ENCODE measurements at places on chromosomes 7 and 10.

GRCh38 chr7:139583826-139584553 lies 60.5 kb downstream of the CLEC2L start:
- DNase-seq, result no peak

- DNase-seq, result no peak
These were observed 30.7 kb upstream of the ACSL5 start for GRCh38 chr10:112343056-112343806.

DNA sequence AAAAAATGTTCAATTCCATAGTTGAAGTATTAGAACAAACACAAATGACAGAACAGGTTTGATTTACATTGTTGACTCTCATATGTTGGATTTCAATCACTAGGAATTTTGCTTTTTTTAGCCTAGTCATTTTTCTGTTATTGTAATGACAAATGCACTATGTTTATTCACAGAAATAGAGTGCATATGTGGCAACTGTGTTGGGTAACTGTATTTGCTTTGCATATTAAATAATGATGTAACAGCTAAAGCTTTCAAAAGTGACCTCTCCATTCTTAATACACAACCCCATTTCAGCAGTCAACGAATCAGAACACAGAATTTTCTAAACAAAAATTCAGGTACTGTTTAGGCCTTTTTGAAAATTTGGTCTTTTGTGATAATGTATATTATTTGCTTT lies 54.0 kb upstream of the SLC26A5 start:
- no peak for DNase-seq

DNA sequence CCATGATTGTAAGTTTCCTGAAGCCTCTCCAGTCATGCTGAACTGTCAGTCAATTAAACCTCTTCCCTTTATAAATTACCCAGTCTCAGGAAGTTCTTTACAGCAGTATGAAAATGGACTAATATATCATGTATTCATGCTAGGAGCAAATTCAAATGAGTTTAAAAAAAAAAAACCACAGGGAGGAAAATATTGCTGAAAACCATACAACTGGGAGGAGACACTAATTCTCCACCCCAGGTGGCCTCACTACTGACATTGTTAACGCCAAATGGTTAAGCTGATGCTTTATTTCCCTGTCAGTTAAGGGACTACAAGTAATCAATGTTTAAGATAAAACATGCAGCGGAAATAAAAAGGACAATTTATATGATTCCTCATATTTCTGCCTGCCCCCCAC lies 55.1 kb downstream of the PDE1C start:
- DNase-seq, result no peak

DNA sequence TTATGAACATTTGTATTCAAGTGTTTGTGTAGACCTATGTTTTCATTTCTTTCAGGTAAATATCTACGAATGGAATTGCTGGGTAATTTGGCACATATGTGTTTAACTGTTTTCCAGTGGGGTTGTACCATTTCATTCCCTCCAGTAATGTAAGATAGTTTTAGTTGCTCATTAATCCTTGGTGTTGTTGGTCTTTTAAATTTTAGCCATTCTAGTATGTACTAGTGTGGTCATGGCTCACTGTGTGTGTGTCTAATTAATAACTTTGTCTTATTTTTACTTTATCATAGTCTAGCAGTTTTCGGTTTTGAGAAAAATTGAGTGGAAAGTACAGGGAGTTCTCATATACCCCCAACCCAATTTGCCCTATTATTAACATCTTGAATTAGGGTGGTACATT lies 278.8 kb downstream of the CAMK1D start:
- no peak for DNase-seq

DNA sequence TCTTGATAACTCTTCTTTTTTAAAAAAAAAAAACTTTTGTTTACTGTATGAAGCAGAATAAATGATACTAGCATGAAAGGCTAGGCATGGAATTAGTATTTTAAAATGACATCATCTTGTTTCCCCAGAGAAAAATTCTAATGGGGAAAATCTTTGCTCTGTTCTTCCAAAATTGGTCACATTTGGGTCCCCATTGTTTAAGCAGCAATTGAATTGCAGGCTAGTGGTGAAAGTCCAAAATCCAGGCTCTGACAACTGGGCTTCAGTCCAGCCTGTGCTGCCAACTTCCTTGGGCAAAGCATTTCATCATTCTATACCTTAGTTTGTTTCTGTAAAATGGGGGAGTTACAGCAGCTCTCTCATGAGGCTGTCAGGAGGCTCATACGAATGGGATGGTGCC lies 726.4 kb downstream of the KCNMA1 start:
- DNase-seq, result no peak

GRCh38 chr10:29591651-29591968 lies 43.2 kb downstream of the SVIL start:
- no peak for DNase-seq

DNA sequence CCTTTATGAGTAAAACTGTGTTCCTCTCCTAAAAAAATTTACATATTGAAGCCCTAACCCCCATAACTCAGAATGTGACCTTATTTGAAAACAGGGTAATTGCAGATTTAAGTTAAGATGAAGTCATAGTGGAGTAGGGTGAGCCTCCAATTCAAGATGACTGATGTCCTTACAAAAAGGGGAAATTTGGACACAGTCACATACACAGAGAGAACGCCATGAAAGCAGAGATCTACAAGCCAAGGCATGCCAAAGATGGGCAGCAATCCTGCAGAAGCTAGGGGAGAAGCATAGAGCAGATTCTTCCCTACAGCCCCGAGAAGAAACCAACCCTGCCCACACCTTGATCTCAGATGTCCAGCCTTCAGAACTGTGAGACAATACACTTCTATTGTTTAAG lies 23.8 kb upstream of the ADD3 start:
- DNase-seq, result no peak

DNA sequence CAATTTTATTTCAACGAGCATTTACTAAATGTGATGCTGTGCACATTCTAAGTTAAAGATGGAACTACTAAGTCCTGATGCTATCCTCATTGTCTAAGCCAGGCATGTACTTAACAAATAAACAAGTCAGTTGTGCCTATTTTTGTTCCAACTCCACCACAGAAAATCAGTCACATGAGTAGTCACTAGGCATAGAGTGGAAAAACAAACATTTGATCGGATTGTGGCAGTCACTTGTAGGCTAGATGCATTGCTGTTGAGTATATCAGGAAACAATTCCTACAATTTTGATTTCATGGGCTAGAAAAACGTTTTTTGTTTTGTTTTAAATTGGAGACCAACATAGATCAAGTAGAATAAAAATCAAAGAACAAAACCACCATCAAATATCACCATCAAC lies 177.6 kb upstream of the SLC25A13 start:
- DNase-seq, result no peak

DNA sequence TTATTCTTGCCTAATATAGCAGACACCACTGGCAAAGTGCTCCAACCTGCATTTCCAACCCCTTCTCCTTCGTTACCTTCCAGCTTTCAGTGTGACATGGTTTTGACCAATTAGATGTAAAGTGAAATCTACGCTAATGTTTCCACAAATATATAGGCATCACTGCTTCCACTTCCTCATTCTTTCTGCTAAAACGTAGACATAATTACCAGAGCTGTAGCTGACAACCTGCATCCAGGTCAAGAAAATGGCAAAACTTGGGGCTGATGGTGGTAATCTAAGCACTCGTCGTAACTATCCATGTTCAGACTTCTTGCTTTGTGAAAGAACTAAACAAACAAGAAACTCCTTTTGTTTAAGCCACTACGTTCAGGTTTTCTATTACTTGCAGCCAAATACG lies 41.8 kb upstream of the COL1A2 start:
- no peak for DNase-seq

GRCh38 chr7:486216-486743 lies 33.4 kb downstream of the PDGFA start:
- no peak for DNase-seq

DNA sequence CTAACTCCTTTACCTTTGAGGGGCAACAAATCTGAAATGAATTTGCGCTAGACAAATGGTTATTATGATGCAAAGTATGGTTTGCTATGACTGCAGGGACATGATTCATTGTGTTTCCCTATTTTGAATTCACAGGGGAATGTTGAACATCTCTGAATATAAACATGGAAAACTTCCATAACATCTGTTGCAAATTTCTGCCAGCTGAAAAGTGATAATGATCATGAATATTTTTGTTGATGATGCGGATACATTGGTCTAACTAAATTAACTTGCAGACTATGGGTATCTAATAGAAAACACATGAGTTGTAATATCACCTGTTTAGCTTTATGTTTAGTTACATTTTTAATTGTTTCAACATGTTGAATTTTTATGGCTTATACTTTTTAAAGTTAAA lies 1325.5 kb downstream of the REEP3 start:
- no peak for DNase-seq

GRCh38 chr7:30322271-30323005 lies 38.0 kb downstream of the ZNRF2 start:
- DNase-seq, result peak; percentile 34

- no peak for DNase-seq
These were observed 317.4 kb downstream of the PTPRN2 start for GRCh38 chr7:158270106-158270775.

DNA sequence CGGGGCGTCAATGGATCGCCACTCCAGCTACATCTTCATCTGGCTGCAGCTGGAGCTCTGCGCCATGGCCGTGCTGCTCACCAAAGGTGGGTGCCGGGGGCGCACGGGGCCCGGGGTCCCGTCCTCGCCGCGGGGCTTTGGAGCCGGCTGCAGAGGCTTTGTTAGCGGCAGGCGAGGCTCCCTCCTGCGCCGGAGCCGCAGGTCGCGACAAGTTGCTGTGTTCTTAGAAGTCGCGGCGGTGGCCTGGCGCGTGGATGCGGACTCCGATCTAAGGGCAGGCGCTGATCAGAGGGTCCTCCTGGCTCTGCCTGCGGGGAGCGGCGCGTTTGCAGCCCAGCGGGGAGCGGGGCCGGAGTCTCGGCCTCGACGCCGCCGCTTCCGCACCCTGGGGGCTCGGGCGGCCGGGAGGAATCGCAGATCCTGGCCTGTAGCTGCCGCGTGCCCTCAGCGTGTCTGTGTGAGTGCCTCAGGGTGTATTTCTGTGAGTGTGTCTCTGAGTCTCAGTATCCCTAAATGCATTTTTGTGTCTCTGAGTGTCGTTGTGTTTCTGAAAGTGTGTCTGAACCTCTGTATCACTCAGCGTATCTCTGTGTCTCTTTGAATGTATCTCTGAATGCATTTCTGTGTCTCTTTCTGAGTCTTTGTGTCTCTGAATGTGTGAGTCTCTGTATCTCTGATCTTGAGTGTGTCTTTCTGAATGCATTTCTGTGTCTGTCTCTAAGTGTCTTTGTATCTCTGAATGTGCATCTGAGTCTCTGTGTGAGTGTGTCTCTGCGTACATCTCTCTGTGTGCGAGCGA lies 766 bp downstream of the BAMBI start:
- no peak for DNase-seq

- DNase-seq, result no peak
These were observed 61.0 kb upstream of the FGFR2 start for GRCh38 chr10:121659236-121659635.

- no peak for DNase-seq
These were observed 155.9 kb upstream of the SLC13A1 start for GRCh38 chr7:123355576-123356190.

DNA sequence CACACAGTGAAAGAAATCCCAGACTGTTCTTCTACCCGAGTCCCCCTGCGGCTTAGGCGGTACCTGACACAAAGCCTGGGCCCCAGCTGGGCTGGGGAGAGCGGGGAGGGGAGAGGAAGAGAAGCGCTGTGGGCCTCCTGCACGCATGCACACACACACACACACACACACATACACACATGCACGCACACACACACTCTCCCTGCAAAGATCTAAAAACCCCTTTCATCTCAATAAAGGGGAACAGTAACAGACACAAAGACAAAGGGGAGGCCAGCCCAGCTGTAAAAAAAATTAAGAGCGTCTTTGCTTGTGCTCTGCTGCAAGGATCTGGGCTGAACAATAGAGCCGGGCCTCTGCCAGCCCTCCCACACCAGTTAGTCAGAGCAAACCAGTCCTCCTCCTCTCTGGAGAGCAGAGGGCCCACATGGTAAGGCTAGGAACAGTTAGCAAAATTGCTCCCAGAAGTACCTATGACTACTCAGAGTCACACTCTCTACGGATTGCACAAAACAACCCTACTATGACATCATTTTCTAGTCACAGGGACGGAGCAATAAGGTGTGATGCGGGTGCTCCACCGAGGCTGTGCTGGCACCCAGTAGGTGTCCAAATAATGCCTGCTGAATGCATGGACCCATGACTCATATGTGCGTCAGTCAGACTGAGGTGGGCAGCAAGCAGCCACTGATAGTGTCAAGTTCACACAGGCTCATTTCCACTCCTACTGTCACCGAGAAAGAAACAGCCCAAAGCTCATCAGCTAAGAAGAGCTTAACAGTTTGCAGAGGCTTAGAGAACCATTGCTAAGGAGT lies 9.2 kb downstream of the ITPRIP start:
- peak; percentile 59 for DNase-seq

DNA sequence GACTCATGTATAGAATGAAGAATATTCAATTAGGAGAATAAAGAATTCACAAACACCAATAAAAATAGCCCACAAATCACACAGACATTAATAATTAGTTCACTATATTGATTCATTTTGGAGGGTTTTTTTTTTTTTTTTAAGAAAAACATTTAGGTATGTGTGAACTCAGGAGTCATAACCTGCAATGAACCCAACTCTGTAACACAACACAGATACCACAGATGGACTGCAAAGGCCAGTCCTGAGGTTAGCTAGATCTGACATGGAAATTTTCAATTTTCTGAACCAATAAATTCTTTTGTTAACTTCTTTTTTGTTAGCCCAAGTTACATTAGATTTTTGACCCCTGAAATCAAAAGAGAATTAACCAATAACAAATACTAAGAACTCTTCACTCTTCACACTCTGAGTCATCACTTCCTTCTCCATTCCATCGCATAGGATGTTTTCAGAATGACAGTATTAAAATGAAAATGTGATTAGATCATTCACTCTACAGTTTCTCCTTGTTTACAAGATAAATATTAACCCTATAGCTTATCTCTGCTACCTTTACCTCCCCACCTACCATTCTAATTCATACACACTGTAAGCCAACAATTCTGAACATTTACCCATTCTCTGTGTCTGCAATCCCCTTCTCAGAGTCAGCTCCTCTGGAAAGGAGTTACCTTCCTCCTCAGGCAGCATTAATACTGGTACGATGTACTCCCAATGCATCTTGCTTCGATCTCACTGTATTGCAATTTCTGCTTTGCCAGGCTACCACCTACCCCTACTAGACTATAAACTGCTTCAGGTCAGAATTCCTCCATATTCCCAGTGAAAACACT lies 141.5 kb downstream of the LRRN3 start:
- DNase-seq, result no peak

DNA sequence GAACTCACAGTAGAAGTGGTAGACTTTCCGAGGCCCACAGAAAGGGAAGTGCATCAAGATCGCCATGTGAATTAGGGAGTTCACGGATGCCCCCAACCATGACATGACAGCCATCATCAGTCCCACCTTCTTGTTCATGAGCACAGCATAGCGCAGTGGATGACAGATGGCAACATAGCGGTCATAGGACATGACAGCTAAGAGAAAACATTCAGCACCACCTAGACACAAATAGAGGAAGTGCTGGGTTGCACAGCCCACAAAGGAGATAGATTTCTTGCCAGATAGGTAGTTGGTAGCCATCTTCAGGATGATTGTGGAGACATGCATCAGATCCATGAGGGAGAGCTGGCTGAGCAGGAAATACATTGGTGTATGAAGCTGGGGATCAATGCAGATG lies 342 bp downstream of the OR2AE1 start:
- DNase-seq, result no peak

GRCh38 chr10:77028042-77028441 lies 609.6 kb downstream of the KCNMA1 start:
- DNase-seq, result no peak
